CD4-positive, alpha-beta T cell treated with Interleukin-15 for 1 hour (primary cell): ENCODE measurements at places on chromosomes 11 and 22.

DNA sequence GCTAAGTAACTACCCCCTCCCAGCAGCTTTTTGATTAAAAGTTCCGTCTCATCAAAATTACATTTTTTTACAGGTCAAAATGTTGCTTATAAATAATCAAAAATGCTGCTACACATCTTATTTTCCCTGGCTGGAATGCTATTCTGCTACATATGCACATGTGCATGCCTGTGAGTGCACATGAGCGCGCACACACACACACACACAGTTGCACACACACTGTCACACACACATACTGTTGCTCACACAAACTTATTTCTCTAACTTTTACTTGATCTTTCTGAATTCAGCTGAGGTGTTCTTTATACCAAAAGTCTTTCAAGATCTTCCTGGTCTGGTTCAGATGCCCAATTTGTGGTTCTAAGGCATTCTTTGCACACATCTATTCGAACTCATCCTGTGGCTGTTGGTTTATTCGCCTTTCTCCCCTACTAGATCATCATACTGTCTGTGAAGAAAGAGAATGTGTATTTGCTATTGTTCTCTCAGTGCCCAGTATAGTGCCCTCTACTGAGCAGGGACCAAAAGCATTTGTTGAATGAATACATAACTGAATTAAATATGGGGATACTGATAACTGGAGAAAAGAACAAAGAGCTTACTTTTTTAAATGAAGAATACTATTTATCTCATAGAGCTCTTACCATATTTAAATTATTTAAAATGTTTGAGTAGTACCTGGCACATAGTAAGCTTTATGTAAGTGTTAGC, 68.1 kb upstream of the CCDC179 start:
- no peak for DNase-seq

GRCh38 chr11:45158210-45158731, 11.8 kb downstream of the PRDM11 start:
- no peak for DNase-seq

GRCh38 chr11:1822648-1823375, 12.0 kb upstream of the SYT8 start:
- no peak for DNase-seq

- no peak for DNase-seq
Measured at GRCh38 chr11:15346907-15347306, 232.2 kb downstream of the INSC start.

GRCh38 chr11:66072518-66072917, 2.4 kb downstream of the PACS1 start:
- no peak for DNase-seq

- DNase-seq, result peak; percentile 96
Measured at GRCh38 chr11:118928101-118928869, 2.6 kb upstream of the BCL9L start.
